Stimulated activated CD4-positive, alpha-beta T cell treated with anti-CD3 and anti-CD28 coated beads, TNF-alpha, amount 100 ng/mL, for 24 hours (primary cell): ENCODE measurements at places on chromosomes 12 and 14.

DNA sequence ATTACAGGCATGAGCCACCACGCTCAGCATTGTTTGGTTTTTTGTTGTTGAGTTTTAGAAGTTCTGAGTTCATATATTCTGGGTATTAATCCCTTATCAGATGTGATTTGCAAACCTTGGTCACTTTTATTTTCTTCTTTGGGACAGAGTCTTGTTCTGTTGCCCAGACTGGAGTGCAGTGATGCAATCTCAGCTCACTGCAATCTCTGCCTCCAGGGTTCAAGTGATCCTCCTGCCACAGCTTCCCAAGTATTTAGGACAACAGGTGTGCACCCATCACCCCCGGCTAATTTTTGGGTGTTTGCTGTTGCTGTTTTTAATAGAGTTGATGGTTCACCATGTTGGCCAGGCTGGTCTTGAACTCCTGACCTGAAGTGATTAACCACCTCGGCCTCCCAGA lies 11.8 kb downstream of the USP30 start:
- no peak for DNase-seq

GRCh38 chr14:49641697-49642129 lies 6.7 kb upstream of the DNAAF2 start:
- no peak for DNase-seq

GRCh38 chr14:64841121-64841651 lies 38.5 kb downstream of the SPTB start:
- no peak for DNase-seq

DNA sequence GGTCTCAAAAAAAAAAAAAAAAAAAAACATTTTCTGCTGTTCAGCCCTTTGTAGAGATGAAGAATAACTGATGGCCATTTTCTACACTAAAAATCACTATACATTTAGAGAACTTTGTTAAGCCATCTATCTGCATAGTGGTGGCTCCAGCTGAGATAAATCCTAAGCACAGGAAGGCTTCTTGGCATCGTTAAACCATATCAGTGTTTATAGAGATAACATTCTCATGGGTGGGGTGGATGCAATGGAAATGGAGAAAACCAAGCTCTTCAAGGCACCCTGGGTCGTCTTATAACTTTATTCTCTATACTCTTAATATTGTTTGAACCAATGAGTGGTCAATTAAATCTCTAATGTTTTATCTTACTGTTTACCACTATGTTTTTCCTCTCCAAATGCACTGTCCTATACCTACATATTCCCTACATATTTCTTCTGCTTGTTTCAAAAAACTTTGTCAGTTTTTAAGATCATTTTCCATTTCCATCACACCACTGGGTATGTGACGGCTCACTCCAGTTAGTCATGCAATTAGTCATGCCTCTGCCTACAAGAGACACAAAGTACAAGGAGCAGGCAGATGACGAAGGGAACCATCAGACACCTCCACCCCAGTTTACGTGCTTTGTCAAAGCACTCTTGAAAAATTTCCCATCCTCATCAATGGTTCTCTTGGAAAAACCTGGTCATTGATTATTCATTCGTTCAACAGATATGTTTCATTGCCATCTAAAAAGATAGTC lies 119.3 kb upstream of the OVCH1 start:
- no peak for DNase-seq

- no peak for DNase-seq
Measured at GRCh38 chr12:83514372-83514771, 827.7 kb downstream of the TMTC2 start.

DNA sequence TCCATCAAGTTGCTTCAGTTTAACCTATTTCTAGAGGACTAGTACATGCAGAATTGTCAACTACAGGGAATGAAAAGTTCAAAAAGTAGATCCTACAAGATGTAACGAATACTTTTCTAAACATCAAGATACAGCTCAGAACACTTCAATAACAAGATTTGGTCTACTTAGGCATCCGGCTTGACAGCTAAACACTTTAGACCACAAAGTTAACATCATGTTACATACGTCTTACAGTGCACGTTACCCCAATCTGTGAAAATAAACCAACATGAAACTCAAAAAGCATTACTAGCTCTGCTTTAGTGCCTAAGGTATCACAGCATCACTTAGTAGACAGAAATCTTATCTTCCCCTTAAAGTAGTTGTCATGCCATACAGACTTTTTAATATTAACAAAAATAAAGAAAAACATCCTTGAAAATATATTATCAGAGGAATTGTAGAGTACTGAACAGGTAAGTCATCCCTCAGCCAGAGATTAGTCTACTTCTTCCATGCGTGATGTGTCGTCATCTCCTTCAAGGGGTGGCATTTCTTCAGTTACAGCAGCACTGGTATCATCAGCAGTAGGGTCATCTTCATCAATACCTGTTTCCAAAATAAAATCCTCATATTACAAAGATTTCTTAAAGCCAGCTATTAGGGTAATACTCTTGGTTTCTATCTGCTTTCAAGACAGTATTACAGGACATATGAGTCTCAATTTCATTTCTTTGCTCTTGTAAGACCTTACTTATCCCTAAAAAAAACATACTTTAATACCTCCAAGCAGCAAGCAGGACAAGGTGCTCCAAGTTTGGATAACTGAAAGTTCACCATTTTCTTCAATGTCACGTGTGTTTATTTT lies 5.4 kb downstream of the HSP90AA1 start:
- no peak for DNase-seq
